ENCODE measurements at places on chromosomes 11 and 22. TPM values are rescaled to one million over a fixed set of nuclear protein-coding genes. Genes with fewer than 3 reads are reported as not detected.

SORL1 gene
- 6.4 TPM for total RNA-seq

DNA sequence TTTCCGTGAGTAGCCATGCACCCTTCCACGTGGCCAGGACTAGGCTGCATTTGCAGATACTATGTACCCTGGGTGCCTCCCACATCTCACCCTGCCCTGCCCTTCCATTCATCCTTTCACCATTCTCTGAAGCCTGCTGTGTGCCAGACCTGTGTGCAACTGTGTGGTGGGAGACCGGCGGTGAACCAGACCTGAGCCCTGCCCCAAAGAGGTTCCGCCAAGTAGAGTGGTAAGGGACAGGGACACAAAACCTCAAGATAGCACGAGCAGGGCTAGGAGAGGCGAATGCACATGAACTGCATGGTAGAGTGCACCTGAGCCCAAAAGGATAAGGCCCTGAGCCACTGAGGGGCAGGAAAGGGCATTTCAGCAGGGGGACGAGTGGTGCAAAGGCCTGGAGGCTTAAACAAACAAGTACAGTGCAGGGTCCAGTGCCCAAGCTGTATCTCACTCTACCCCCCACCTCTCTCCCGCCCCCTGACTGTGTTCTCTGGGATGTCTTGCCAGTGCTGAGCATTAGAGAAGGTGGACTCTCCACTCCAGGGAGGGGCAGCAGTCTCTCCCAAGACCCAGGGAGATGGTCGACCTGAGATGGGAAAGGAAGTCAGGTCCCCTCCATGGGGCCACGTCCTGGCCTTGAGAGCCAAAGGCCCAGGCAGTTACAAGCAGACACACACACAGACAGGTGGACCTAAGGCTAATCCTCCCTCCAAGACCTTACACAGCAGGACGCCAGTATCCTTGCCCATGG, 14.1 kb upstream of the ARAP1 start:
- no peaks in the 10 kb centered on the region for H3K27me3 ChIP-seq
- DNase-seq, result no peak
- peaks cover under 1% of the 10 kb centered on the region for H3K4me1 ChIP-seq

- H3K4me1 ChIP-seq, result no peaks in the 10 kb centered on the region
- H3K4me3 ChIP-seq, result no peak overlapping the region
- H3K27me3 ChIP-seq, result no peaks in the 10 kb centered on the region
- H3K27ac ChIP-seq, result peak overlapping the region; percentile 94
Observed at GRCh38 chr22:46587492-46588278, 32.5 kb upstream of the GRAMD4 start.

OR5I1 gene
- not detected for total RNA-seq

- no peaks in the 10 kb centered on the region for H3K27me3 ChIP-seq
- no peak for DNase-seq
- no peaks in the 10 kb centered on the region for H3K36me3 ChIP-seq
- H3K27ac ChIP-seq, result no peak overlapping the region
- H3K4me1 ChIP-seq, result no peaks in the 10 kb centered on the region
- H3K4me3 ChIP-seq, result no peak overlapping the region
Observed at GRCh38 chr11:113994077-113994954, 19.4 kb downstream of the HTR3A start.

DNA sequence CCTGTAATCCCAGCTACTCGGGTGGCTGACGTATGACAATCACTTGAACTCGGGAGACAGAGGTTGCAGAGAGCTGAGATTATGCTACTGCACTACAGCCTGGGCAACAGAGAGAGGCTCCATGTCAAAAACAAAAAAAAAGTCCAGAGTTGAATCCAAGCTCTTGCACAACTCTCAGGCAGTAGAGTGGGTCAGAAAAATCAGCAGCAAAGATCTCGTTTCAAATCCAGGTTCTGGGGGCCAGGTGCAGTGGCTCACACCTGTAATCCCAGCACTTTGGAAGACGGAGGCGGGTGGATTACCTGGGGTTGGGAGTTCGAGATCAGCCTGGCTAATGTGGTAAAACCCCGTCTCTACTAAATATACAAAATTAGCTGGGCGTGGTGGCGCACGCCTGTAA, 24.9 kb downstream of the CLPB start:
- no peak overlapping the region for H3K27ac ChIP-seq
- H3K36me3 ChIP-seq, result no peaks in the 10 kb centered on the region
- peak; percentile 16 for DNase-seq
- H3K27me3 ChIP-seq, result no peaks in the 10 kb centered on the region

DNA sequence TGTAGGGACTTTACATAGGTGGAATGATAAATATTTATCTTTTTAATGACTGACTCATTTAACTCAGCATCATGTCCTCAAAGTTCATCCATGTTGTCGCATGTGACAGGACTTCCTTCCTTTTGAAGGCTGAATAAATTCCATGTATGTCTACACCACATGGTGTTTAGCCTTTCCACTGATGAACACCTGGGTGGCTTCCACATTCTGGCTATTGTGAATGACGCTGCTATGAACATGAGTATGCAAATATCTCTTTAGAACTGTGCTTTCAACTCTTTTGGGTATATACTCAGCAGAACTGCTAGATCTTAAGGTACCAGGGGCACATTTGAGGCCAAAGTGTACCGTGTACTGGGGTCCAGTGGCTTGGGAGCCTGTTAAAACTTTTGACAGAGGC, 24.1 kb downstream of the LARGE1 start:
- peak overlapping the region; percentile 63 for H3K27ac ChIP-seq
- no peaks in the 10 kb centered on the region for H3K36me3 ChIP-seq
- no peak overlapping the region for H3K4me3 ChIP-seq

DNA sequence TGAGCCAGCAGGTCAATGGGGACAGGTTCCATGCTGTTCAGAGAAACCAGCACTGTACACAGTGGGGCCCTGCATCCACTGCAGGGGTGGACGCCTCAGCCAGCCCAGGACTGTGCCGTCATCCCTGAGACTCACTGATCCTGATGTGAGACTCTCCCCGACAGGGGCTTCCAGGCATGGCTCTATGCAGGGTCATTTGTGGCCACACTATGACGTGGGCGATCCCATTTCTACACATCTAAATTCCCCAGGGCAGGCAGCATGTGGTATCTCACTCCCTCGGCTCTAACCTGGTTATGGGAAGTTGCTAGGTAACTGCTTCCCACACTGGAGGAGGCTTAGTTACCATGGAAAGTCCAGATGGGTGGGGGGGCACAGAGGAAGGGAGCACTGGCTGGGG, 14.2 kb upstream of the FAM83F start:
- DNase-seq, result no peak
- H3K27me3 ChIP-seq, result no peaks in the 10 kb centered on the region
- H3K36me3 ChIP-seq, result no peaks in the 10 kb centered on the region
- no peaks in the 10 kb centered on the region for H3K4me1 ChIP-seq

GRCh38 chr22:42174062-42174461, 43.5 kb upstream of the CYP2D6 start:
- H3K36me3 ChIP-seq, result peaks cover 8% of the 10 kb centered on the region
- no peak overlapping the region for H3K27ac ChIP-seq
- H3K4me3 ChIP-seq, result no peak overlapping the region
- no peaks in the 10 kb centered on the region for H3K27me3 ChIP-seq

DNA sequence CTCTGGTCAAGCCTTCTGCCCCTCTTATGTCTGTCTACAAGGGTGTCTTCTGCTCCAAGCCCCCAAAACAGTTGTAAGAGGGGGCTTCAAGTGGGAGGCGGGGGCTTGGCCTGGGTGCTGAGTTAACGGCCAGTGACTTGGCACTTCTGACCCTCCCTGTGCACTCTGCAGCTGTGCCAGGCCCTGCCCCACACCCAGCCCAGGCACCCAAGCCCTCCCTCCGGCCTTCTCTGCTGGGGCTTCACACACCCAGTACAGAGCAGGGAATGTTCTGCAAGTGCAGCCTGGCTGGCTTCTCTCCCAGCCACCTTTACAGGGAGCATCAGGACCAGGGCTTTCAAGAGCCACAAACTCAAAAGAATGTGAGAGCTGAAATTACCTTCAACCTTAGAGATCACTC, 3.8 kb downstream of the TMEM121B start:
- no peaks in the 10 kb centered on the region for H3K4me1 ChIP-seq
- no peaks in the 10 kb centered on the region for H3K27me3 ChIP-seq
- no peak overlapping the region for H3K4me3 ChIP-seq
- H3K36me3 ChIP-seq, result no peaks in the 10 kb centered on the region
- DNase-seq, result no peak
- H3K27ac ChIP-seq, result no peak overlapping the region
